ENCODE measurements at places on chromosomes 16 and 17.
A peak's percentile ranks its signal among the peaks of the same experiment; 100 is the strongest.

DNA sequence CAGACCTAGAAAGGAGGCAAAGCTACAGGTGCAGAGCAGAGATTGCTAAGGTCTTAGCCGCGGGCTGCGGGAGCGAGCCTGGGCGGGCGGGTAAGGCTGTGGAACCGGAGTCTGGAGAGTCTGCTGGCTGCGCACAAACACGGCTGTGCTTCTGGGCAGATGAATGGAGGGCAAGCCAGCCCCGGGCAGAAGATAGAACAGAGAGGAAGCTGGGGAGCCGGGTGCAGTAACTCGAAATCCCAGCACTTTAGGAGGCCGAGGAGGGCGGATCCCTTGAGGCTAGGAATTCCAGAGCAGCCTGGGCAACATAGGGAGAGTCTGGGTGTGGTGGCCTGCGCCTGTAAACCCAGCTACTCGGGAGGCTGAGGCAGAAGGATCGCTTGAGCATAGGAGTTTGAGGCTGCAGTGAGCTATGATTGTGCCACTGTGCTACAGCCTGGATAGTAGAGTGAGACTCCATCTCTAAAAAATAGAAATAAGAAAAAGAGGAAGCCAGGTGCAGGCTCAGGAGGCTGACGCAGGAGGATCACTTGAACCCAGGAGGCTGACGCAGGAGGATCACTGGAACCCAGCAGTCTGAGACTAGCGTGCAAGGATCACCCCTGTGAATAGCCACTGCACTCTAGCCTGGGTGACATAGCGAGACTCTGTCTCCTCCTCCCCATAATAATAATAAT lies 56.3 kb downstream of the PITPNC1 start:
- DNase-seq: no peak

GRCh38 chr17:5424909-5425308 lies 4.9 kb downstream of the RPAIN start:
- DNase-seq: no peak

- no peak for DNase-seq
Observed at GRCh38 chr17:73423159-73423715, 111.4 kb upstream of the CDC42EP4 start.

DNA sequence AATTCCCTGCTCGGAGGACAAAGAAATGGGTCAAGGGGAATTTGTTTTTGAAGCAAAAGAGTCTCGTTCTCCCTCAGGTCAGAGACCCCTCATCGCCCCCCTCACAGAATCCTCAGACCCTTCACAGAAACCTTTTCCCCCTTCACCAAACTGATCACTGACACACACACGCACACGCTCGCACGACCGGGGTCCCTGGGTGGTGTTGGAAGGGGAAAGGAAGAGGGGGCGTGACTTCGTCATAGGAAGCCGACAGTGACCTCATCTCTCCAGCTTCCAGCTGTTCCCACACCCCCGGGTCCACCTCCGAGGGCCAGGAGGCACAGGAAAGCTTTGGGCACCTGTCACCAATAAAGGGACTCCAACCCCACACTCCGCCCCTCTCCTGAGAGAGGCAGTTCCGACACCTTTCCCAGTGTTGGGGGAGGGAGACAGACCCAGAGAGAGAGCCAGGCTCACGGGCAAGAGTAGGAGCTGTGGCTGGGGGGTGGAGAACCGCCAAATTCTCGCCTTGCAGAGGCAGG lies 1.2 kb downstream of the ASGR1 start:
- DNase-seq: peak; percentile 38

DNA sequence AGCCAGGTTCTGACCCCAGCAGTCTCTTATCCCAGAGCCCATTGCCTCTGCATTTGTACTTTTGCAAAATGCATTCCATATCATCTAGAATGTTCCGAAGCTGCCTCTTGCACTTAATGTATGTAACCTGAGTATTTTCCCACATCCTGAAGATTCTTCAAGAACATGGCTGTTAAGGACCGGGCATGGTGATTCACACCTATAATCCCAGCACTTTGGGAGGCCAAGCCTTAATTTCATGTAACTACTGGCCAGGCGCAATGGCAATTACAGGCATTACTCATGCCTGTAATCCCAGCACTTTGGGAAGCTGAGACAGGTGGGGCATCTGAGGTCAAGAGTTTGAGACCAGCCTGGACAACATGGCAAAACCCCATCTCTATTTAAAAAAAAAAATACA lies 31.7 kb upstream of the GAN start:
- DNase-seq: no peak

DNA sequence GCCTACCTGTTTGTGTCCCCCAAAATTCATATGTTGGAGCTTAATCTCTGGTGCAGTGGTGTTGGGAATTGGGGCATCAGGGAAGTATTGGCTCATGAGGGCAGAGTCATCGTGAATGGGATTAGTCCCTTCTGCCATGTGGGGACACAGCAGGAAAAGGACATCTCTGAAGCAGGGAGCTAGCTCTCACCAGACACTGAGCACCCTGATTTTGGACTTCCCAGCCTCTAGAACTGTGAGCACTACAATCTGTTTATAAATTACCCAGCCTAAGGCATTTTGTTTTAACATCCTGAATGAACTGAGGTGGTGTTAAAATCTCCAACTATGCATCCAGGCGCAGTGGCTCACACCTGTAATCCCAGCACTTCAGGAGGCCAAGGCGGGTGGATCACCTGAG lies 206.0 kb downstream of the SEC14L1 start:
- DNase-seq: no peak

GRCh38 chr16:50398336-50398735 lies 29.5 kb upstream of the BRD7 start:
- no peak for DNase-seq

GRCh38 chr16:4058386-4058785 lies 57.9 kb downstream of the ADCY9 start:
- DNase-seq: no peak

GRCh38 chr17:45320349-45320930 lies 3.6 kb upstream of the MAP3K14 start:
- DNase-seq: no peak

DNA sequence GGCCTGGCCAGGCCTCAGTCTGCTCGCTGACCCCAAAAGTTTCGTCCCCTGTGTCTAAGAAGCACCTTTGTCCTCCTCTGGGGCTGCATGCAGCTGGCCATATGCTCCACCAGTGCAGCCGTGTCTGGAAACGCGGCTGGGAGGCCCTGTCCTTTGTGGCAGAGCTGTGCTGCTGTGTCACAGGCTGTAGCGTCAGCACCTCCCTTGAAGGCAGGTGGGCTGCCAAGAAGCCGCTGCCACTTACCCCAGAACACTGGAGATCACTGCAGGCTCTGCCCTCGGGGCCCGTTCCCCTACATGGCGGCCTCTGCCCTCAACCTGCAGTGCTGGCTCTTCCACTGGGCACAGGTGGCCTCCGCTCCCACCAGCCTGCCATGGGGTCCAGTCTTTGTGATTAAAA lies 15.7 kb upstream of the MC1R start:
- no peak for DNase-seq

GRCh38 chr17:69223809-69224208 lies 4.8 kb downstream of the ABCA10 start:
- no peak for DNase-seq

Data from muscle of arm (tissue), 14 donors.